Transverse colon (tissue), 4 donors: ENCODE measurements at places on chromosomes 3 and 15.

GRCh38 chr3:160725338-160725737 lies 30.7 kb upstream of the PPM1L start:
- no peaks in the 10 kb centered on the region for H3K4me1 ChIP-seq
- DNase-seq: no peak
- H3K36me3 ChIP-seq: no peaks in the 10 kb centered on the region

DNA sequence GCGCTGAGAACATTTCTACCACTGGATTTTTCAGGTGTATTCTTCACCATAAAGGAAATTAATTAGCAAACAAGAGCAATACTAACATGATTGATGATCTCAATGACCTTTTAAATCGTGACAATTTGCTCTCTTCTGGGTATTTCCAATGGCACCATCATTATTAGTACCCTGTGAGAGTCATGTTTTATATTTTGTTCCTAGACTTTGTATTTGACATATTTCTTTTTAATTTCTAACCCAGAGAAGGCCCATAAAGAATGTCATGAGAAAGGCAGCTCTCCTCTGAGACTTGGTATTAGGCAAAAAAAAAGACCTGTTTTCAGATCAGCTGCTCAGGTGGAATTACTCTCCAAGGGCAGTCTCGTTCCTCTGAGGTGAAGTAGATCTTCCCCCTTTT lies 1253.4 kb downstream of the ROBO2 start:
- H3K4me3 ChIP-seq: no peak overlapping the region
- no peaks in the 10 kb centered on the region for H3K27me3 ChIP-seq
- no peak for DNase-seq

GRCh38 chr3:181704421-181705085 lies 7.2 kb upstream of the SOX2 start:
- H3K4me3 ChIP-seq: no peak overlapping the region
- no peak for DNase-seq
- H3K27ac ChIP-seq: no peak overlapping the region
- H3K4me1 ChIP-seq: no peaks in the 10 kb centered on the region

GRCh38 chr15:86804406-86804805 lies 724.7 kb downstream of the AGBL1 start:
- H3K4me1 ChIP-seq: no peaks in the 10 kb centered on the region
- no peak overlapping the region for H3K4me3 ChIP-seq
- no peaks in the 10 kb centered on the region for H3K27me3 ChIP-seq
- H3K36me3 ChIP-seq: no peaks in the 10 kb centered on the region

- H3K4me3 ChIP-seq: no peak overlapping the region
- DNase-seq: no peak
- H3K27ac ChIP-seq: no peak overlapping the region
- peaks cover 81% of the 10 kb centered on the region for H3K4me1 ChIP-seq
- no peaks in the 10 kb centered on the region for H3K36me3 ChIP-seq
Measured at GRCh38 chr3:72407766-72408165, 440.5 kb downstream of the SHQ1 start.
